ENCODE measurements at places on chromosomes 5 and 9.

- no peak for DNase-seq
Measured at GRCh38 chr9:81193362-81194339, 495.7 kb downstream of the TLE1 start.

DNA sequence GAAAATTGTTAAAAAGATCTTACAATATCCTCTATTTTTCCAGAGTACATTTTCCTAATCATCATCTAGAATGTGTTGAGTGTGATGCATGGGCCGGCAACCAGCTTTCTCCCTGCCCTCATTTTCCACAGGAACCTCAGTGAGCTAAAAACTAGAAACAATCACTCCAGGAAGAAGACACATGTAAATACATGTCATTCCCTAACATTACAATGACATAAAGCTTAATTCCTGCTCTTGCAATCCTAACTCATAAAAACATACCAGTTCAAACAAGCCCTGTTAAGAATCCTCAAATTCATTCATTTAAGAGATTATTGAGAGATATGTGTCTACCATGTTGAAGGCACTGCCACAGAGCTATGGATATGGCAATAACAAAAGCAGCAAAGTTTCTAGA, 18.5 kb upstream of the ZNF622 start:
- DNase-seq = no peak

DNA sequence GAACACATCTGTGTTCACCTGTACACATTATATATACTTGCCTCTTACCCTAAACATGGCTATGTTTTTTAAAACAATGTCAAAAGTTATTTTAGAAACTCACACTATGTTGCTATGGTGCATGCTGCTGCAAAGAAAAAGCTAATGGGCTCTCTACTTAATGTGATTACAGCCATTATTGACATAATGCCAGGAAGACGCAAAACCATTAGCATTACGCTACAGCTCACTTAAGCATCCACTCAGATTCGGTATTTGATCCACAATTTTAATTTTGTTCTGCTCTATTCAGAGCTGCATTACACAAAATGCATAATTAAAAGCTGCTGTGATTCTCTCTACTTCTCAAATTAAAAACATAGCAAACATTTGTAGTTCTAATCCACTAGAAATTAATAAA, 395.2 kb downstream of the BNC2 start:
- no peak for DNase-seq

DNA sequence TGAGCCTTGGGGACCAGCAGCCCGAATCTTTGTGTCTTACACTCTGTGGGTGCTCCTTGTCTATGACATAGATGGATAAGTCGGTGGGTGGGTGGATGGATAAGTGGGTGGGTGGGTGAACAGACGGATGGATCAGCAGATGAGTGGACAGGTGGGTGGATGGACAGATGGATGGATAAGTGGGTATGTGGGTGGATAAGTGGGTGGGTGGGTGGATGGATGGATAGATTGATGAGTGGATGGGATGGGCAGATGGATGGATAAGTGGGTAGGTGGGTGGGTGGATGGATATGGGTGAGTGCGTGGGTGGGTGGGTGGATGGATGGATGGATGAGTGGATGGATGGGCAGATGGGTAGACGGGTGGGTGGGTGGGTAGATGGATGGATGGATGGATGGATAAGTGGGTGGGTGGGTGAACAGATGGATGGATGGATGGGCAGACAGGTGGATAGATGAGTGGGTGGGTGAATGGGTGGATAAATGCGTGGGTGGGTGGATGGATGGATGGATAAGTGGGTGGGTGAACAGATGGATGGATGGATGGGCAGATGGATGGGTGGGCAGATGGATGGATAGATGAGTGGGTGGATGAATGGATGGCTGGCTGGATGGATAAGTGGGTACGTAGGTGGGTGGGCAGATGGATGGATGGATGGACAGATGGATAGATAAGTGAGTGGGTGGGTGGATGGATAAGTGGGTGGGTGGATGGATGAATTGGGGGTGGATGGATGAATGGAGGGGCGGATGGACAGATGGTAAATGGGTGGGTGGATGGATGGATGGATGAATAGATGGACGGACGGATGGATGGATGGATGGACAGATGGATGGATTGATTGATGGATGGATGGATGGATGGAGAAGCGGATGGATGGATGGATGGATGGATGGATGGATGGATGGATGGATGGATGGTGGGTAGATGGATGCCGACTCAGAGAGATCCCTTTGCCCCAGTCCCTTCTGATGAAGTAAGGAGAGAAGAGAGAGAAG, 121.2 kb downstream of the VAV2 start:
- no peak for DNase-seq

DNA sequence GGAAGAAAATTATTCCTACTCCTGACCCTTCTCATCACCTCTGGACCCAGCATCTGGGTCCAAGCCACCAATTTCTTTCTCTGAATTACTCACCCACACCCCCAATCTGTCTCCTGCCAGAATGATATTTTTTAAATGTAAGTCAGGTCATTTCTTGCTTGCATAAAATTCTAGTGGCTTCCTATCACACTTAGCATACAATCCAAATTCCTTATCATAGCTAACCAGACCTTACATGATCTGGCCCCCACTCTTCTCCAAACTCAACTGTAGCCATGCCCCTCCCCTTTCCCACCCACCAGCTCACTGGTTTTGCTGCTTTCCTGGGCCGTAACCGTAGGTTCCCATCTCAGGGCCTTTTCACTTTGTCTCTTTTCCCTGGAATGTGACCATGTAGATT, 15.2 kb downstream of the HTR4 start:
- DNase-seq = no peak

DNA sequence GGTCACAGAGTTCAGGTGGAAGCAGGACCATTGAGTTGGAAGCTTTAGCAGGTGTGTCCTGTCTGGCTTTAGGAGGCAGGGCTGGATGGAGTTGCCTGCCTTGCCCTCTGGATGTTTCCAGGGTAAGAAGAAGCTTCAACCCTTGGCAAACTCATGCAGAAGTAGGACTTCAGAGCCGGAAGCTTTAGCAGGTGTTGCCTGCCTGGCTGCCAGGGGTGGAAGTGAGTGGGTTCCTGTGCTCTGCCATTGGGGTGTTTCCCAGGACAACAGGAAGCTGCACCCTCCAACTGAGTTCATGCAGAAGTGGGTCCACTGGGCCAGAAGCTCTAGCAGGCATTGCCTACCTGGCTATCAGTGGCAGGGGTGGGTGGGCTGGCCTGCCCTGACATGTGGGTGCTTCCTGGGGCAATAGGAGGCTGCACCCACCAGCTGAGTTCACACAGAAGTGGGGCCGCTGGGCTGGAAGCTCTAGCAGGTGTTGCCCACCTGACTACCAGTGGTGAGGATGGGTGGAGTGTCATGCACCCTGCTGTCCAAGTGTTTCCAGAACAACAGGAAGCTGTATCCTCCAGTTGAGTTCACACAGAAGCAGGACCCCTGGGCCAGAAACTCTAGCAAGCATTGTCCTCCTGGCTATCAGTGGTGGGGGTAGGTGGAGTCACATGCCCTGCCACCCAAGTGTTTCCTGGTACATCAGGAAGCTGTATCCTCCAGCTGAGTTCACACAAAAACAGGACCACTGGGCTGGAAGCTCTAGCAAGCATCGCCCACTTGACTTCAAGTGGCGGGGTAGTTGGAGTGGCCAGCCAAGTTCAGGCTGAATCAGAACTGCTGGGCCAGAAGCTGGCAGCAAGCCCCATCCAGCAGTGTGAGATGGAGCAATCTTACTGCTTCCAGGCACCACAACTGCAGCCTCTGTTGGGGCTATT, 24.6 kb downstream of the LOX start:
- no peak for DNase-seq

DNA sequence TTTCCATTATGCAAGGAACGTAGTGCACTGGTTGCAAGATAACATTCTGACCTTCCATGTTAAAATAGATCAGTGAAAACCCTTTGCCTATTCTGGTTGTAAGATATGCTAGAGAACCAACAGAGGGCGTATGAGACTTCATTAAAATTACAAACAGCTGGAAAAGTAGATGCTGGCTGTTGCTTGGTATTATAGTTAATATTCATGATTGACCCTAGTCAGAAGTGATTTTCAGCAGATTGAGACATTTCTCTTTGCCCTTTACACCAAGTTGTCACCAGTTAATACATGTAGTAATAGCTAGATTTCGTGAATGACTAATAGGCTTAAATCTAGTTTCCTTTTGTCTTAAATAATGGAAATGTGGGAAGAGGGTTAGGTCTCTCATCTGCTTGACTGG, 13.8 kb upstream of the FGF18 start:
- no peak for DNase-seq

- DNase-seq = no peak
Measured at GRCh38 chr5:112862085-112862484, 998 bp downstream of the SRP19 start.

Data from CD4-positive, alpha-beta T cell treated with Interleukin-21 for 1 hour (primary cell).